Psoas muscle (tissue), 8 donors: ENCODE measurements at places on chromosomes 2 and 18. TPM values are rescaled to one million over a fixed set of nuclear protein-coding genes. Genes with fewer than 3 reads are reported as not detected.

GRCh38 chr18:79424008-79424565, 28.4 kb downstream of the NFATC1 start:
- peak; percentile 73 for DNase-seq

DNA sequence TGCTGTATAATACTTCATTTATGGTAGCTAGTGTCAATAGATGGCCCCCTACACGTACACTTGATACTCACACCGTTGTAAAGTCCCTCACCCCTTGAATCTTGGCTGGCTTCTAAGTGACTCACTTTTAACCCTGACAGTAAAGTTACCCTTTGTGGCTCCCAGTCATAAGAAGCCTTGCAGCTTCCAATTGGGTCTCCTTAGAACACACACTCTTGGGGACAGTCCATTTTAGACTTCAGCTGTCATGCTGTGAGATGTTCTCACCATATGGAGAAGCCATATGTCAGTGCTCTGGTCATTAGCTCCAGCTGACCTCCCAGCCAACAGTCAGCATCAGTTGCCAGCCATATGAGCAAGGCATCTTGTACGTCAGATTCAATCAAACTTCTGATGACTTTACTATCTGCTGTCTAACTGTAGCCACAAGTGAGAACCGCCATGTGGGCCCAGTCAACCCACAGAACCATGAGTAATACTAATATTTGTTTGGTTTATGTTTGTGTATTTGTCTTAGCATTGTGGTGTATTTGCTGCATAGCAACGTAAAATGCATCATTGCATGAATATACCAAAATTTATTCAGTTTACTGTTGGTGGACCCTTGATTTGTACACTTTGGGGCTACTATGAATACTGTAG, 68.3 kb downstream of the PTPN4 start:
- DNase-seq, result no peak

DNA sequence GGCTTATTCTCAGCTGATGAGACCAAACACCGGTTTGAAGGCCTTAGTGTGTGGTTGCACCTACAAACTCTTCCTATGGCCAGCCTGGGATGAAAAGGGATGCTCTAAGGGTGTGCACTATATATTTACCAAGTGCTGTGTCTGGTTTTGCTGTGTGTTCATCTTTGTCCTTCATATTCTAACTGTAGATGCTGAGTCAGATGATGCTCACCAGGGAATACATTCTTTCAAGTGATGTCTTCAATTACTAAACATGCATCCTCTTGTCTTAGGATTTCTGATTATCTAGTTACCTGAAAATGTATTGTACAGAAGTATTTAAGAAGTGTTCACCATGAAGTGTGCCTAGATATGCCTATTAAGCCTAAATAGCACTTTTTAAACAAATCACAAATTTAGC, 1111.6 kb upstream of the ZEB2 start:
- no peak for DNase-seq

The C2orf15 gene
- not detected for total RNA-seq

DNA sequence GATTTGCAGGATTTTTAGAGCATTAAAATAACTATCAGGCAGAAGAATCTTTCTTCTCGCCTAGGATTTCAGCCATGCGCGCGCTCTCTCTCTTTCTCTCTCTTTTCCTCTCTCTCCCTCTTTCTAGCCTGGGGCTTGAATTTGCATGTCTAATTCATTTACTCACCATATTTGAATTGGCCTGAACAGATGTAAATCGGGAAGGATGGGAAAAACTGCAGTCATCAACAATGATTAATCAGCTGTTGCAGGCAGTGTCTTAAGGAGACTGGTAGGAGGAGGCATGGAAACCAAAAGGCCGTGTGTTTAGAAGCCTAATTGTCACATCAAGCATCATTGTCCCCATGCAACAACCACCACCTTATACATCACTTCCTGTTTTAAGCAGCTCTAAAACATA, 137.0 kb downstream of the MEIS1 start:
- no peak for DNase-seq

The PASK gene
- 0.95 TPM for total RNA-seq

DNA sequence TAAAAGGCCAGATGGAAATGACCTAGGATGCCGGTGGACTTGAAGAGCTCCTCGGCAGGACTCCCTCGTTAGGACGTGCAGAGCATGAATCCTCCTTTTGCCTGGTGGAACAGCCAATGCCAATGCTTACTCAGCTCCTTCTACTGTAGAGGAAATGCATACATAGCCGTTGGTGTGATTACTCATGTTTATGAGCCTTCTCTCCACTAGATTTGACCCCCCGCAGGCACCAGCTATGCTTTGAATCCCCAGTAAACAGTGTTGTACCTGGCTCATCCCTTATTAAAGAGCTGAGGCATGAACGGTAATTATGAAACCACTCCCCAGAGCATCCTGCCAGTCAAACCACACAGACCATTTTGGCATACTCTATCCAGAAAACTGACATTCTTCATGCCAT, 172.8 kb downstream of the ANTXR1 start:
- no peak for DNase-seq

The MTA3 gene
- total RNA-seq, result 19.8 TPM

DNA sequence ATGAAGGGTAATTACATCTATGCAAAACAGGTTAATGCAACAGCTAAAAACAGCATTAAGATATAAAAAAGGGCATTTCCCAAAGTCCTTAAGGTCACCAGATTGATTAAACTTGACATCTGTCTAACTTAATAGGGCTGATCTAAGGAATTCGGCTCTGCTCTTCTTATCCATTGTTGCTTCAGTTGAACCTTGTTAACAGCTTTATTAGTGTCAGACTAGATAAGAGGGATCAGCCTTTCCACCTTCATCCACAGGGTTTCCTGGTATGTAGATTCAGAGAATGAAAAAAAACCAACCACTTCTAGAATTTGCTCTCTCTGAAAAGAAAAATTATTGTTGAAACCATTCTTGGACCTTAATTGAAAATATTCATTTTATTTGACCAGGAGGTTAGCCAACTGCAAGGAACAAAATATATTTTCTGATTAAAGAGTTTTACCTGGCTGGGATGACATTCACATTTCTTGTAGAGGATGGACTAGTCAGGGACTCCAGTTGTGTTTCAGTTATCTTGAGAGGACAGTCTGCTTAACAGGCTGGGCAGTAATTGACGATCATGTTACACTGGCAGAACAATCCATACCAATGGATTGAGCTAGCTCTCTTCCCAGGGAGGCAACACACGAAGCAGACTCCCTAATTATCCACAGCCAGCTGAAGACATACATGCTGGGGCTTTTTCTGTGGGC, 357.4 kb upstream of the ACVR2A start:
- no peak for DNase-seq
